Posterior cingulate gyrus (tissue), 11 donors: ENCODE measurements at places on chromosomes 5 and 9.

GRCh38 chr9:18489861-18490260, 15.9 kb downstream of the ADAMTSL1 start:
- DNase-seq = no peak

GRCh38 chr5:73230264-73231245, 57.6 kb downstream of the TMEM174 start:
- no peak for DNase-seq

DNA sequence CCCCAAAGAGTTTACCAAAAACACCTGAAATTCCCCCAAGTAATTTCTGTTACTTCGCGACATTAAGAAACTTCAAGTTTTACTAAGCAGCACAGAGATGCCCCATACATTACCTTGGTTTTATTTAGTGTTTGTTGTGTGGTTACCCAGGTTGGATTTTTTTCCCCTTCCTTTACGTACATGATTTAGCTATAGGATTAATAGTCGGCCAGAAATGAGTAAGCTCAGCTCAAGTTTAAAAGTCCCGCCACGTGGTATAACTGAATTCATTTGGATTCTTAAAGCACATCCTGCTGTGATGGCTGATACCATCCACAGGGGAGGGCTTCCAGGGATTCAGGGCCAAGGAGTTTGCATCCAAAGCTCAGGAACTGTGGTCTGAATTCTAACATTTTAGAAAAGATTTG, 75.9 kb downstream of the DAP start:
- no peak for DNase-seq

DNA sequence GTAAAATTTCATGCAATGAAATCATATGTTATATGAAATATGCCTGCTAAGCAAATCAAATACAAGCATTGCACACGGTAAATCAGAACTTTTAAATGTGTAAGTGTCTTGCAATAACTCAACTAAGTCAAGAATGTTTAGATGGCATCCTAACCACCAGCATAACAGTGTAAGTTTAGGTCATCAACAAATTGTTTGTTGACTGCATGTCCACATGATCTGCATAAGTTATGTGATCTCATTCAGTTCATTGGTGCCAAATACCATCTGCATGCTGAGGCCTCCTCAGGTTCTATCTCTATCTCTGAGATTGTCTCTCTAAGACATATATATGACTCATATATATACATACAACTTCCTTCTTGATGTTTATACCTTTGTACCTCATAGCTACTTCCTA, 159.6 kb upstream of the STK32A start:
- DNase-seq = no peak
